ENCODE measurements at places on chromosomes 1 and 21.
A peak's percentile ranks its signal among the peaks of the same experiment; 100 is the strongest.

GRCh38 chr1:211641942-211642341 is 33.5 kb downstream of the NEK2 start:
- DNase-seq = no peak

- no peak for DNase-seq
These were observed 18.9 kb downstream of the SLC6A9 start for GRCh38 chr1:44012404-44012803.

DNA sequence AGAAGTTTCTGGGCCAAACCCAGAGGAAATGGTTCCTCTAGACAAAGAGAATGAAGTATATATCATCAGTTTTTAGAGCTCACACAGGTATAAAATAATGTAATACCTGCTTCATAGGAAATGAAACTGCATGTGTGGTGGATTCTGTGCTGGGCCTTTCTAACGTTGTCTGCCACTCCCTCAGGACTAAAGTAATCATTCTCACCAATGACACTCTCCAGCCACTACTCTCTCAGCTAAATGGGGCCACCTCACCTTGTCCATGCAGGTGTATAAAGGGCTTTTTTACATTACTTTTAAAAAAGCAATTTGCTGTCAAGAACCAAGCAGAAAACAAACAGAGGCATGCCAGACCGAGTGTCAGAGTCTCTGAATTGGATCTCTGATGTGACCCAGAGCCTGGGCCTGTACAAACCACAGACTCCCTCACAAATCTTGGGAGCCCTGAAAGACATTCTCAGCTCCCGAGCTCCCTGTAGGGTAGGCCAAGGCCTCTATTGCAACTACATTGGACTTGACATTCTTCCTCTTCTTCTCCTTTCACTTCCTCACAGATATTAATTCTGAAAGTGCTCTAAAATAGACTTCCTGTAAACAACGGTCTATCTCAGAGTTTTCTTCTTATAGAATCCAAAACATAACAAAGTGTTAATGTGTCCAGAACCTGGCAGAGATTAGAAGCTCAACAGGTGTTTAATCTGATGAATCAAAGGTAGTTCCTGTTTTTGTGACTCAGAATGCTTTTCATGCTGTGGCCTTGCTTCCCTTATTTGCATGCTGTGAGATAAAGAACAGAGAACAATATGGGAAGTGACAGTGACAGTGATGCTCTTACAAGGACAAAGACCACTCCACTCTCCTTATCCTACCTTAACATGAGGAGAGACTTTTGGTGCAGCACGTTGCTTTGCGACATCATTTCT is 8.6 kb downstream of the AIM2 start:
- no peak for DNase-seq

DNA sequence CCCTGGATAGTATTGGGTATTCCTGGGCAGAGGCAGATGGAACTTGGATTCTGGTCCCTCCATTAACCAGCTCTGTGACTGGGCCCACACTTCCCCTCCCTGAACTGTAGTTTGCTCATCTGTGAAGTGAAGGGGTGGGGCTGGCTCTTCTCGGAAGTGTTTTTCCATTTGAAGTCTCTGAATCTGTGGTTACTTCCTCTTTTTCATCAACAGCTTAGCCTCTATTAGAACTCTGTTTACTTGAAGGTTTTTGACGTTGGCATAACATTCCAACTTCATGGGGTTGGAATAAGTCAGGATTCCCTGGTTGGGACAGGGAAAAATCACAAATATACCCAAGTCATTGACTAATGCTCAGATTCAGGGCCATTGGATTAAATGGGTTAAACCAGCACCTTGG is 3.6 kb downstream of the KIAA0040 start:
- DNase-seq = no peak

- no peak for DNase-seq
These were observed 134.5 kb upstream of the MROH9 start for GRCh38 chr1:170800812-170801211.

DNA sequence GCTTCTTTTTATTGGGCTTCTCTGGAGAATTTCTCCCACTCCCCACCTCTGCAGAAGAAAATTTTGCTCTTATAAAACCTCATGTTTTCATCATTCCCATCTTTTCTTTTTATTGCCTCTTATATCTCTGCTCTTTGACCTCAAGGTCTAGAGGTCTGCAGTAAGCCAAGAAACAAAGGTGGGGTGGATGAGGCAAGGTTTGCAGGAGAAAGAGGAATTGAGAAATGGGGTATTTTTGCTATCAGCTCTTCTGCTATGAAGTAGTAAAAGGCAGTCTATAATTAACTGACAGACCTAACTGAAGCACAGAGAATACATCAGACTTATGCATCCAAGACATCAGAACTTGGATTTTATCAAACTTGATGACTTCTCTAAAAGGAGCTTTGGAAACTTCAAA is 22.9 kb downstream of the SYT11 start:
- DNase-seq = no peak

GRCh38 chr1:206700445-206701036 is 15.8 kb downstream of the MAPKAPK2 start:
- peak; percentile 54 for DNase-seq

GRCh38 chr1:201517631-201518030 is 10.7 kb upstream of the CSRP1 start:
- no peak for DNase-seq

Data from iris pigment epithelial cell (primary cell).